ENCODE measurements at places on chromosomes 7 and 10.

DNA sequence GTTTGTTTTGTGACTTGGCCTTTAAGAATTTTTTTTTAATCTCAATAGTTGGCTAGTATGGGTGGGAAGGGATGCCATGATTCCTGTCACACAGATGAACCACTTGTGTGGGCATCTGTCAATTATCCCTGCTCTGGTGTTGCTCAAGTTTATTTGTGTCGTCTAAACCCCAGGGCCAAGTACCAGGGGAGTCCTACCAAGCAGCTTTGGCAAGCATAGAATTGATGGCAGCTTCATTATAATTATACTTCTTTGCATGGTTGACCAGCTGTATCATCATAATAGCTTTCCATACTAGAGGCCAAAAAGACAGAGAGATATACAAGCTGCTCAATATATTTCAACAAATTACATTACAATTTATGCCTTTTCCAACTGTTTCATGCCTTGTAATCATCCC is 30.4 kb downstream of the SUGCT start:
- DNase-seq = no peak

DNA sequence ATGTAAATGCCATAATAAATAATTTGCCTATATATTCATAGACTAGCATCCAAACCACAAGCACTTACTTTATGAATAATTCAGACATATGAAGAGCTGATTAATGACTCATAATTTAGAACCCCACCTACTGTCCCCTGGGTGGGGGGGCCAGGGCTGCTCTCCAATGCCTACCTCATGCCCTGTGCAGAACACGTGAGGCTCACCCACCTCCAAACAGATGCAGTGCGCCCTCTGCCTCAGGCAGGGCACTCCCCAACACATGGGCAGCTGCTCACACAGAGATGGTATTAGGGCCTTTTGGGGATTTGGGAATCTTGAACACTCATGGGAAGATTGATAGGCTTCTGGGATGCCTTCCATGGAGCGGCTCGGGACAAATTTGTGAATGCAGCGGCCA is 75.1 kb upstream of the INSIG1 start:
- no peak for DNase-seq

DNA sequence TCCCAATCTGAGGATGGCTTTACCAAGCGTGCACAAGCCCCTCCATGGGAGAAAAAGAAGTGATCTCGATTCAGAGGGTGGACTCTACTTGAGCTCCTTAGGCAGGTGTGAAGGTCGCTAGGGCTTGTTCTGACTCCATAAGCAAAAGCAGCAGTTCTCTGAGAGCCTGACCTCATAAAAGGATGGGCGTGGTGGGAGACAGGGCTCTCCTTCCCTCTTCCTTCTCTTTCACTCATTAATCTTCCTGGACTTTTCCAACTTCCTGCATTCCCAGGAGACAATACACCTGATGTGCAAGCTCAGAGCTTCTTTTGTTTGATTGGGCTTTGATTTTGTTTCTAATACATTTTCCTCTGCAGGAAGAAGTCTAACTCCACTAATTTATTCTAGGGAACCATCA is 22.3 kb upstream of the TMEM72 start:
- no peak for DNase-seq

- DNase-seq = no peak
These were observed 173.6 kb downstream of the KIAA1217 start for GRCh38 chr10:24382596-24382978.

DNA sequence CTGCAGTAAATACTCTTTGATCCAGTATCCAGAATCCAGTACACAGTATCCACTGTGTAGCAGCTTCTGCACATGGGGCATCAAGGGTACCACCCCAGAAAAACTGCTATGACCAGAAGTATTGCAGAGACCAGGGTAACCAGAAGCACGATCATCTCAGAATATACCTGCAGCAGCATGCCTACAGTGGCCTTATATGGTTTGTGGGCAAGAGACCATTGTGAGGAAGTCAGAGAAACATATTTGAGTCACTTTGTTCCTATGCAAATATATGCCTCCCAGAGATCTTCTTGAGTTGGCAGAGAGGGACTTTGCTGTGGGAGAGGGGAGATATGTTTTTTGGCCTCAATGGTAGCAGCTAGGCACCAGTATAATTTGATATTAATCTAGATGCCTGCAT is 206.4 kb upstream of the LRRTM3 start:
- DNase-seq = no peak

- DNase-seq = no peak
These were observed 15.4 kb upstream of the PCLO start for GRCh38 chr7:83178066-83178465.

- DNase-seq = no peak
These were observed 1.2 kb upstream of the SMARCD3 start for GRCh38 chr7:151249732-151250072.

DNA sequence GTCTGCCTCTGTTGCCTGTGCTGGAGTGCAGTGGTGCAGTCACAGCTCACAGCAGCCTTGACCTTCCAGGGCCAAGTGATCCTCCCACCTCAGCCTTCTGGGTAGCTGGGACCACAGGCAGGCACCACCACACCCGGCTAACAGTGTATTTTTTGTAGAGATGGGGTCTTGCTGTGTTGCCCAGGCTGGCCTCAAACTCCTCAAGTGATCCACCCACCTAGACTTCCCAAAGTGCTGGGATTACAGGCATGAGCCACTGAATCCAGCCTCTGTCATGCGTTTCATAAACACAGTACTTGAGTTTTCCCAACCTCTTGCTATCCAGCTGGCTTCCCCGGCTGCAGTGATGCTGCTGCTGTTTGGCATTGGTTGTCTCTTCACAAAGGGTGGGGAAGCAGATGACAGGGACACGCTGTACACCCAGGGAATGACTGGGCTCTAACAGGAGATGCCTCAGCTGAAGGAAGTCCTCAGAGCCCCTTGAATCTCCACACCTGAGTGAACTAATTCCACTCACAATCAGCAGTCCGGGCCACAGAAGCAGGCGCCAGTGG is 191.5 kb downstream of the DIP2C start:
- no peak for DNase-seq

GRCh38 chr7:14690075-14690474 is 212.5 kb downstream of the DGKB start:
- DNase-seq = no peak

GRCh38 chr7:44222074-44222473 is 21.3 kb downstream of the YKT6 start:
- DNase-seq = no peak

DNA sequence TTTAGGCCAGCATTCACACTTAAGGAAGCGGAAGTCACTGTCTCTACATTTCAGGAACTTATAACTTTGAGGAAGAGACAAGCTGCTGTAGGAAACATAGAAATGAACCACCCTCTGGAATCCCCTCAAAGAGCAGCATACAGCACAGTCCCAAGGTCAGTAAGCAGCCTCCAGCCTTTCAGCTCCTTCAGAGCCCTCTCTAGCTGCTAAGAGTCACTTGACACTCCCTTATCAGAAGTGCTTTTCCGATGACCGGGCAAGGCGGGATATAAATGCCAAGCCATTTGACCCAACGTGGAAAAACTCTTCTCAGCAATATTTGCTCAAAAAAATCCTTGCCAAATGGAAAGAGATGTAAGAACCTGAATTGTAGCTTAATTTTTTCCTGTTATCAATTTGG is 1284.3 kb downstream of the XPNPEP1 start:
- DNase-seq = no peak

DNA sequence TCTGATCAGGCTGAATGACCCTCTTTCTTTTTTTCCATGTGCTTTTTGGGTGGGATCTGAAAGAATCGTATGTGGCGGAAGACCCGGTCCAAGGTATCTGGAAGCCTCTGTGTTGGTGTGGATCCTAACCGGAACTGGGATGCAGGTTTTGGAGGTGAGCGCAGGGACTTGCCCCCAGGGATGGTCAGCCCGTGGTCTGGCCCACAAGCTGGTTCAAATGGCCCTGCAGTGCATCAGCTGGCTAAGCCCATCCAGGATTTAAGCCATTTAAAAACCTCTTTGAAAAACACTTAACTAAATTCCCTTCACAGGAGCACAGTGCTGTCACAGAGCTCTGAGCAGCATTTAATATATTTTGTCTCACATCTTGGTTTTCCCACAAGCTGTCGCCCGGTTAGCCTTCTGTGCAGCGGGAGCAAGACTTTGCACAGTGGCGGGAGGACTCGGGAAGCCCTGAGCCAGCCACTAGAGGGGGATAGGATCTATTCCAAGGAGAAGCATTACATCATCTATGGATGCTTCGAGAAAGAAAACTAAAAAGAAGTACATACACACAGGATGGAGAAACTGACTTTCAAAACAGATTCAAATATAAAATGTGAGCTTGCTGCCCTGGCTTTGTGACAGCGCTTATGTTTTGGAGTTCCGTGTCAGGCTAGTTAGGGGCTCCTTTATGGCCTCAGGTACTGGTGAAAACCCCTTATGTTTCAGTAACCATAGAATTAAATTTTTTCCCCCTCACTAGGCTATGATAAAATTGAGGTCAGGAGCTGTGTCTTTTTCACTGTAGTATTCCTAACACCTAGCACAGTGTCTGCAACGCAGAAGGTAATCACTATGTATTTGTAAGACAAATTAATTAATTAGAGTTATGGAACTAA is 11.3 kb downstream of the CPA2 start:
- peak; percentile 61 for DNase-seq

- no peak for DNase-seq
These were observed 47.7 kb upstream of the TRIL start for GRCh38 chr7:29005829-29006228.

GRCh38 chr10:74394416-74394969 is 243.5 kb downstream of the ADK start:
- DNase-seq = no peak

DNA sequence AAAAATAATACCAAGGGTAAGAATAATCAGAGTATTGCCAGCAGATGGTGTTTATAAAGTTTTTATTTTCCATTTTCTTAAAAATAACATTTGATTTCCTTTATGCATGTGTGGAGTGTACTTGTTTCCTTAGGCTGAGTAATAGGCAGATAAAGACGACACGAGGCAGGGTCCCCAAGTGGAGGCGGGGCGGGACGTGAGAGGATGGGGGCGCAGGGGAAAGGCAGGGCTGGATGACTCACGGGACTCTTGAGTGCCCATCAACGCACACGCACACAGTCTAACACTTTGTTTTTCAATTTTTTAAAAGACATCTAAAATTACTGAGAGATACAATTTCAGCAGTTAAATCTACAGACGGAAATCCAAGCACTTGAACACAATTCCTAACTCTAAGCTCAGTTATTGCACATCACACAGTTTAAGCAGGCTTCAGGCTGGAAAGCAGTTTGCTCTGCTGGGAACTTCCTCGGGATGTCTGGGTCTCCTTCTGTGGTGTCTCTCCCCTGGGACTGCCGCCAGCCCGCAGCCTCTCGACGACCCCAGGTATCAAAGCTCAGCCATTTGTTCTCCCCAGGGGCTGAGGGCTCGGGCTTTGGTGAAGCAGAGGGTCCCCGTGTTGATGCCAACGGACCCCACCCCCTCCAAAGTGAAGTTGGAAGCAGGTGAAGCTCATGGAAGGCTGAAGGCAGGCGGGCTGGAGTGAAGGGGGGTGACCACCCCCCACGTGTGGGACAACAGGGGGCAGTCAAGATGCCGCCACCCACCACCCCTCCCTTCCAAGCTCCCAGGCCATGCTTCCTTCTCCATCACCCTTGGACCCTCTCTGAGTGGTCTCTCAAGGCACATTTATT is 29.1 kb downstream of the SPOCK2 start:
- peak; percentile 23 for DNase-seq

GRCh38 chr7:157407512-157408257 is 70.9 kb downstream of the DNAJB6 start:
- DNase-seq = no peak

- peak; percentile 63 for DNase-seq
These were observed 244.5 kb upstream of the ANKRD30A start for GRCh38 chr10:36880898-36881297.

GRCh38 chr10:104336821-104337467 is 1.3 kb downstream of the ITPRIP start:
- DNase-seq = no peak

DNA sequence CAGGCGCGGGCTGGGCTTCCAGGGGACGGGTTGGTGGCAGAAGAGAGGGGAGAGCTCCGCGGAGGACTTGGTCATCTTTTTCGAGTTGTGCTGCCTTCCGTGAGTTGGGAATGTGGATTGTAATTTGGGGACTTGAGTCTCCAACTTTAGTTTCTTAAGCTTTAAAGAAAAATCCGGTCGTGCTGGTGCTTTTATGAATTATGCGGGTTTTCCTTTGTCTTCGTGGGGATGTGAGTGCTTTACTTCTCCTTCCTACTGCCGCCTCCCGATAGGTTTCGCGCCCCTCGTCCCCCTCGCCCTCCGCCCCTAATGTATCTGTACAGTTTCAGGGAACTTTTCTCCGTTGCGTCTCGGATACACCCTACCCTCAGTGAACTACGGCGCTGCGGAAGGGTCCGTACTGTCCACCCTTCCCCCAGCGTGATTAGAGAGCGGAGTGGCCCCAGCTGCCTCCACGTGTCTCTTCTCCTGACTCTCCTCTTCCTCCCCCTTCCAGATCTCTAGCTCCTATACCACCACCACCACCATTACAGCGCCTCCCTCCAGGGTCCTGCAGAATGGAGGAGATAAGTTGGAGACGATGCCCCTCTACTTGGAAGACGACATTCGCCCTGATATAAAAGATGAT is 649 bp downstream of the SCD start:
- DNase-seq = peak; percentile 36

GRCh38 chr7:11767148-11767547 is 64.8 kb downstream of the THSD7A start:
- no peak for DNase-seq

GRCh38 chr7:98802088-98802780 is 67.6 kb downstream of the TMEM130 start:
- no peak for DNase-seq

DNA sequence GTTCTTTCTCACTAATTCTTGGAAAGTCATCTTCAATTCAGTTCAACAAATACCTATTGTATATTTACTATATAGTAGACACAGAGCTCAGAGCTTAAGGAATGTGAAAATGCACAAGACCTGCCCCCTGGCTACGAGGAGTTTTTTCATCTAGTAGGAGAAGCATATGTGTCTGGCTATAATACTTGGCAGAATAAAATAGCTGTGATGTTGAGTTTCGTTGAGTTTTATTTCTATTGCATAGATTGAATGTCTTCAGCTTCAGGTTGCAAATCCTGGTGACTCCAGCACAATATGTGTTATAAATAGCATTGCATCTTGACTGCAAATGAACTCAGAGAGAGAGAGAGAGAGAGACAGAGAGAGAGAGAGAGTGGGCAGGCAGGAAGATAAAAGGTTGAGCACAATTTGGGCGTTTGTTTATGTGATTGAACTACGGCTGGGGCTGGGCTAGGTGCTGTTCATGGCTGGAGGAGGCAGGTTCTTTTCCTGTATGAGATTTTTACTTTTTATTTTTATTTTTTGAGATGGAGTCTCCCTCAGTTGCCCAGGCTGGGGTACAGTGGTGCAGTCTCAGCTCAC is 229.6 kb downstream of the GALNT17 start:
- no peak for DNase-seq

GRCh38 chr7:857661-858060 is 18.7 kb upstream of the GET4 start:
- DNase-seq = no peak

- no peak for DNase-seq
These were observed 33.0 kb downstream of the FAM237B start for GRCh38 chr7:90288154-90288553.

DNA sequence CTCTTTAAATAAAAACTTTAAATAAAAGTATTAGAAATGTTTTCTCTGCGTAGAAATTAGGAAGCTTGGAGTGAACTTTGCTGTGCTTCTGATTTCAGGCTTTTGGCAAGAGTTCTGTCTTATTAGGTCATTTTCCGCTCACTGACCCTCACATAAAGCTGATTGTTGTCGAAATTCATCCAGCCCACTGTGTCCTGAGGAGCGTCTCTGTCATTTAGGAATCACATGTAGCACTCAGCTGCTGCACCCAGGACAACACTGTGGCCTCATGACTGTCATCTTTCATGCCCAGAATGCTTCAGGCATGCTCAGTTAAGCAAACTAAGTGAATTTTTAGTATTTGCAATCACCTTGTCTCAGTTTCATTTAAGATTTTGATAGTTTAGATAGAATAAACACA is 57.8 kb upstream of the MSRB2 start:
- no peak for DNase-seq
